ENCODE measurements at places on chromosomes 5 and 9.

GRCh38 chr5:95317085-95317484 lies 32.2 kb upstream of the MCTP1 start:
- peak; percentile 1 for DNase-seq

GRCh38 chr5:161385027-161385426 lies 161.5 kb downstream of the GABRB2 start:
- no peak for DNase-seq

- DNase-seq, result no peak
Measured at GRCh38 chr9:82299870-82300269, 311.3 kb downstream of the SPATA31D1 start.

DNA sequence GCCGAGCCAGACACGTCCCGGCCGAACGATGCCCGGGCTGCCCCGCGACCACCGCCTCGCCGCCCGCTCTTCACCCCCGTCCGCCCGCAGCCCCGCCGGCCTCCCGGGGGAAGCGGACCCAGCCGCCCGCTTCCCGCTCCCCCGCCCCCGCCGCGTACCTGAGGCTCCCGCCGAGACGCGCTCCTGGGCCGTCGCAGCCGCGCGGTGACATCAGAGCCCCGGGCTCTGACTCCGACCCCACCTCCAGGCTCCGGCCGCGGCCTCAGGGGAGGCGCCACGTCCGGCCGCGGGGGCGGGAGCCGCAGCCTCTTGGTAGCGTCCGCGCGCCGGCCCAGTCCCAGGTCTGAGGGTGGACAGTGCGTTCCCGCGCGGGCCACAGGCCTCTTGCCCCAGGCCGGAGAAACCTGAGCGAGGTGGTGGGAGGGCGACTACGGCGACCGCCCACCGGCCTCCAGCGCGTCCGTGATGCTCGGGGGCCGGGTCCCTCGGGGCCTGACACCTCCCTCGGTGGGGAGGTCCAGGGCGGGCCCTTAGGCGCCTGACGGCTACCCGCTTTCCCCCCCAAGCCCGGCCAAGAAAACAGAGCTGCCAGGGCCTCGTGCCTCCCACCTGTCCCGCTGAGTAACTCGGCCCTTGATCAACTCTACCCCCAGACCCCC lies at the start of gene SHROOM1:
TSS of gene SHROOM1 (minus strand) at position 212 of the 659 bp plus-strand sequence. CDS start 4,507 bp downstream, outside the sequence.
- no peak for DNase-seq

- DNase-seq, result no peak
Measured at GRCh38 chr5:74457876-74458275, 182.7 kb downstream of the ENC1 start.

- DNase-seq, result no peak
Measured at GRCh38 chr9:120889606-120890271, 12.8 kb upstream of the PHF19 start.

DNA sequence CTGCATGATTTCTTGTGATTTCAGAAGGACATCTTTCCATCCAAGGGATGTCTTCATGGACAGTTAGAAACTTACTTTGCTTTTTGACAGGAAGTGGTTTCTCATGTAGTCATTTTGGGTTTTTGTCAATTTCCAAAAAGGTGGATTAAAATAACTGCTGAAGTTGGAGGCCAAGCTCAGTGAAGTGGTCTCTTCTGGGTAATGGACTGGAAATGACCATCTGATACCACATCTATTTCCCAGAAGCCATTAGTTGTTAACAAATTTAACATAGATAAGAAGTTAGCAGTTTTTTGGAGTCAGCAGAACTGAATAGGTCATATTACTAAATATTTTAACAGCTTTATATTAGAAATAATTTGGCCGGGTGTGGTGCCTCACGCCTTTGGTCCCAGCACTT lies 86.2 kb upstream of the MYO10 start:
- no peak for DNase-seq

DNA sequence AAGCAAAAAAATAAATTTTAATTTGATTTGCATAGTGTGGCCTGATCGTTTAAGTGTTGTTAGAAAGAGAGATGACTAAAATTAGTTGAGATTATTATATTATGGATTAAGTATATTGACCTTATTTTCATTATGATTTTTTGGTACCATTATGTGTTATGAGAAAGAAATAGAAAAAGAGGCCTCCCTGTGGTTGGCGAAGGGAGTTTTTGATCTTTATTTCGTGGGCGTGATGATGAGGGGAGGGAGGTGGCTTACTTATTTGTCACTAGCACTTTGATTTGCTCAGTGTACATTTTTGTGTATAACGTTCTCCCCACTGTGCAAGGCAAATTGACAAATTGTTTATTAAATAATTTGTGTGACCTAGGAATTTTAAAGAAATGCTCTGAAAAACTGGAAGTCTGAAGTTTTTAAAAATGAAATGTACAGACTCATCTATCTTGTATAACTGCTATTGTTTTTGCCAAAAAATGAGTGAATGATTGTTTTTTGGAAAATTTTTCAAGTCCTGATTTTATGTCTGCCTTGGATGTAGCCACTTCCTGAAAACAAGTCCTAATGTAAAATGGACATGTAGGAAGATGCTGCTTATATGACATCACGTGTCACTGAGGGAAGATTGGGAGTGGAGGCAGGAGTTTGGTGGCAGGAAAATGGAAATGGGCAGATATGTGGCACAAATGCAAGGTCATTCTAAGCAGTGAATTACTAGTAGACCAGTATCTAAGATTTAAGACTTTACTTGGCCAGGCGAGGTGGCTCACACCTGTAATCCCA lies 3.0 kb downstream of the DAPK1 start:
- no peak for DNase-seq

DNA sequence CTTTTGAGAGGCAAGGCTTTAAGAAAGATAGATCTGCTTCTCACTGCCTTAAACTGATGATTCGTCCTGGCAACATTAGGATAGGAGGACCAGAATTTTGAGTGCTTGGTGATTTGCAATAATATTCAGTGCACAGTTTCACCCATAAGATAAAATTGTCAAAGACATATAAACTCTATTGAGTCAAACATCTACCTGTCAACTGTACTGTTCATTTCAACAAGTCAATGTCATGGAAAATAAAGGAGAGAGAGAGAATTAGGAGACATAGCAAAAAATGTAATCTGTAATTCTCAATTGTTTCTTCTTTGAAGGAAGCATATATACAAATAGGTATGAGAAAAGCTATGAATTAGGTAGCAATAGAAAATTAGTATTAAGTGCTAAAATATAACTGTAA lies 237.2 kb downstream of the CDH12 start:
- DNase-seq, result no peak

DNA sequence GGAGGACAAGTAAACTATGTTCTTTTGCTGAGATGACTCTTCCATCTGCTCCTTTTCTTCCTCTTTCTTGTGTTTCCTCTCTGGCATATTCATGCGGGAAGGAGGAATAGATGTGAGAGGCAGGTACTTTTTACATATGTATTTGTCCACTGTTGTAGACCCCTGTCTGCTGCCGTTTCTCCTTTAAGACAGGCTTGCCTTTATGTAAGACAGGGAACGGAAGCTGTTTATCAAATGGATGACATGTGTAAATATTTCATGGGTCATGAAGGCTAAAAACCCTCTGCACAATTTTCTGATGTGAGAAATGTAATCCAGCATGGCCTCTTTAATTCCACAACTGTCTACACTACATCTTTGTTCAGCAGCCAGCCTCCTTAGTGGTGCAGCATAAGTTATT lies 1525.5 kb upstream of the NUDT12 start:
- DNase-seq, result no peak

Data from NCI-H524 treated with DMSO at 0.1 percent for 48 hours (cell line).